Activated CD4-positive, alpha-beta T cell treated with anti-CD3 and anti-CD28 coated beads, Interleukin-2, Interleukin-6, amounts not matched to agents 100 ng/mL and 50 ng/mL, durations not matched to agents 16 hours and 8 hours (primary cell): ENCODE measurements at places on chromosomes 13 and 19.

- DNase-seq, result no peak
These were observed 2.7 kb downstream of the LSR start for GRCh38 chr19:35251456-35251855.

- DNase-seq, result no peak
These were observed 2.8 kb upstream of the LMO7 start for GRCh38 chr13:75633285-75633684.

- DNase-seq, result no peak
These were observed 702.0 kb downstream of the PCDH9 start for GRCh38 chr13:66528180-66528579.

DNA sequence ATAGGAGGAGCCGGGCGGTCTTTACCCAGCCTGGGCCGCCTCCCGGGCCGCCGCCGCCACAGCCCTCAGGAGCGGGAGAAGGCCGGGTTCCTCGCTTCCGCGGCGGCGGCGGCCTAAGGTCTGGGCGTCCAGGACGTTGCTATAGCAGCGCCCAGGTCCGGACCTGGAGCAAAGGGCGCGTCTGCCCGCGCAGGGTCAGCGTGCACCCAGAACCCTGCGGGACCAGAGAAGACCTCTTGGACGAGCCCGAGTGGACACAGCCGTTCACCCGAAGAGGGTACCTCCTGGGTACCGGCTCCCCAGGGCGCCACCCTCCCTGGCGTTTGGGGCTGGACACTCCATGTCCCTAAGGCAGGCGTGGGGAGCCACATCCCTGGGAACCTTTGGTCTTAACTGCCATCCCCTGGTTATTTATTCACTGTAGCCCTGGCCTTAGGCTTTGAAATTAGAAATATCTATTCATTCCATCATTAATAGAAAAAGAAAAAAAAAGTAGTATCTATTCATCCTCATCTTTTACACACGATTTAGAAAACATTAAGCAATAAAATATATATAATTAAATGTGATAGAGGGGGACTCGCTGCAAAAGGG, 2.4 kb downstream of the DZIP1 start:
- peak; percentile 4 for DNase-seq

- DNase-seq, result no peak
These were observed 30.2 kb downstream of the RXFP2 start for GRCh38 chr13:31769575-31769974.

GRCh38 chr13:80083853-80084676, 256.9 kb downstream of the SPRY2 start:
- no peak for DNase-seq

DNA sequence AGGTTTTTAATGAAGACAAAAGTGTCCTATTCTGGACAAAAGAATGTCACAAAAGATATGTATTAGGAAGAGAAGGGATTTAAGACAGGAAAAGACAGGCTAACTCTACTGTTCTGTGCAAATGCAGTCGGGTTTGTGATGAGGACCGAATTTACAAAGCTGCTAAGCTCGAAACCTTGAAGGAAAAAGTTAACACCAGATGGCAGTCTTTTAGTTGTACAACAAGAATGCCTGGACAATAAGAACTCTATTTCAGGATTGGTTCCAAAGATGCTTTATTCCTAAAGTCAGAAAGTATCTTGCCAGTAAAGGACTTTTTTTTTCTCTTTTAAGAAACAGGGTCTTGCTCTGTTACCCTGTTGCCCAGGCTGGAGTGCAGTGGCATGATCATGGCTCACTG, 51.1 kb downstream of the HS6ST3 start:
- no peak for DNase-seq

- DNase-seq, result no peak
These were observed 2.0 kb downstream of the MISP start for GRCh38 chr19:752652-753517.

DNA sequence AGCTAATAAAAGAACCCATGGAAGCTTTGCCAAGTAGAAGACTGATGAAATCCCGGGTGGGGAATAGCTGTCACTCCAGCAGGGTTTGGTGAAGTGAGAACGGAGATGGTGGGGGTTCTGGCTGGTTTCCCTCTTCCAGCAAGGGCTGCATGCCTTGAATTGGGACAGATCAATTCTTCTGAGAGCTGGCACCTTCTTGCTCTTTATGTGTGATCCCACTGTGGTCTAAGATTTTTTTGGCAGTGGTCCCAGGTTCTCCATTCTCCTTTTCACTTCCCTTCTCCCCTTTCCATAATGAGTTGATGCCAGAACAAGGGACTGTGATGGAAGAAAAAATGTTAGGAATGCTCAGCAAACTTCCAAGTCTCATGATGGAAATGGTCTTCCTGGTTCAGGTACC, 50.0 kb downstream of the TNFSF11 start:
- DNase-seq, result no peak

DNA sequence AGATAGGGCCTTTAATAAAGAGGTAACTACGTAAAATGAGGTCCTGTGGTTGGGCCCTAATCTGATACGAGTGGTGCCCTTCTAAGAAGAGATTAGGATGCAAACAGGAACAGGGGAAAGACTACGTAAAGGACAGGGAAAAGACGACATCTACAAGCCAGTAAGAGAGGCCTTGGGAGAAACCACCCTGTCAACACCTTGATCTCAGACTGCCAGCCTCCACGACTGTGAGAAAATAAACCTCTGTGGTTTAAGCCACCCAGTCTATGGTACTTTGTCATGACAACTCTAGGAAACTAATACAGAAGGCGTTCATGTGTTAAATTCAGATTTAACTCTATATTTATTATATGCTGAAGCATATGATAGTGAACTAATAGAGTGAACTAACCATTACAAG, 566.3 kb downstream of the UQCRFS1 start:
- DNase-seq, result no peak

- DNase-seq, result no peak
These were observed 56.9 kb upstream of the ZNF254 start for GRCh38 chr19:24029941-24030636.

DNA sequence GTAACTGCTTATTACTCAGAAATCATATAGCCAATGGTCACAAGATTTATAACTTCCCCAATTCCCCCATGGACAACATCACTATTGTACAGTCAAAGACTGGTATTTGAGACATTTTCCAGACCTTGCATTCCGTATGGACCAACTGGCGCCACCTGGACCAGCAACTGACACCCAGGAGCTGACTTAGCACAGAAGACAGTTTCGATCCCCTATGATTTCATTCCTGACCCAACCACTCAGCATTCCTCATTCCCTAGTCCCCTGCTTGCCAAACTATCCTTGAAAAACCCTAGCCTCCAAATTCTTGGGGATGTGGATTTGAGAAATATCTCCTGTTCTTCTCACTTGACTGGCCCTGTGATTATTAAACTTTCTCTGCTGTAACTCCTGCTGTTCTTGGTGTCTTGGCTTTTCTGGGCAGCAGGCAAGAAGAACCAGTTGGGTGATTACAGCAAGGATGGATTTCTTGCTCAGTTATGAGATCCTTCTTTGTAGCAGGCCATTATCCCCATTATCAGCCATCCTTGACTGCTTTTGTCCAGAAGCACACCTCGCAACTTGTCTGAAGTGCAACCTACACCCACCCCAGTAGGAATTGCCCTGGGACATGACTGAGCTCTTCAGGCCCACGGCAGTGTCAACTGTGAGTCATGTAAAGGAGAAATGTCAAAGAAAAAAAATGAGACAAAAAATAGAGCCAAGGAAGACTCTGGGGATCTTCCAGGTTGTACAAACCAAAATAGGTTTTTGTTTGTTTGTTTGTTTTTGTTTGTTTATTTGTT, 13.7 kb upstream of the MAP3K10 start:
- no peak for DNase-seq

GRCh38 chr19:47407417-47407774, 11.9 kb downstream of the MEIS3 start:
- no peak for DNase-seq

- DNase-seq, result no peak
These were observed 60.5 kb downstream of the COL4A2 start for GRCh38 chr13:110367620-110368019.

DNA sequence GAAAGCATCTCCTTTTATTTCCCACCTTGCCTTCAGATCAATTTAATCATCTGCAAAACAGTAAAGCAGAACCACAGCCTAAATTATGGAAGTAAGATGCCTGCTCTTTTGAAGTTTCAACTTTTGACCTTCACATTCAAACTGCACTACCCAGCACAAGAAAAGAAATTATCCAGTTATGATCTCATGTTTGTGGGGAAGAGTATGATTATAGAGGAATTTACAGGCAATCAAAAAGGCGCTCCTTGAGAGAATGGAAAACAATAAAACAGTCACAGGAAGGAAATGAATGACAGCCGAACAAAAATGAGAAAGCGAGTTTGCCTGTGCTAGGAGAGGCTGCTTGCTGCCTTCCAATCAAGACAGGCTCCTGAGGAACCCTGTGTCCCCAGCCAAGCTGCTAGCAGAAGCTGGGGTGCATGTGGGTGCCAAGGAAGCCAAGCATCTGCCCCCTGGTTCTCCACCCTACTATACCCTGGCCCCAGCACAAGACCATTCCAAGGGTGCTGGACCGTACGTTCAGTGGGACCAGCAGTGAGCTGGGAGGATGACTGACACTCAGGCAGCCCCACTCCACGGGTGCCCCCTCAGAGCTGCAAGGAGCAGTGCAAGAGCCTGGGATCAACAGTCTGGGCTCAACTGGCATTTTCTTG, 47.8 kb downstream of the PEPD start:
- DNase-seq, result no peak

- DNase-seq, result no peak
These were observed 38.5 kb downstream of the SERTM1 start for GRCh38 chr13:36712290-36712689.

DNA sequence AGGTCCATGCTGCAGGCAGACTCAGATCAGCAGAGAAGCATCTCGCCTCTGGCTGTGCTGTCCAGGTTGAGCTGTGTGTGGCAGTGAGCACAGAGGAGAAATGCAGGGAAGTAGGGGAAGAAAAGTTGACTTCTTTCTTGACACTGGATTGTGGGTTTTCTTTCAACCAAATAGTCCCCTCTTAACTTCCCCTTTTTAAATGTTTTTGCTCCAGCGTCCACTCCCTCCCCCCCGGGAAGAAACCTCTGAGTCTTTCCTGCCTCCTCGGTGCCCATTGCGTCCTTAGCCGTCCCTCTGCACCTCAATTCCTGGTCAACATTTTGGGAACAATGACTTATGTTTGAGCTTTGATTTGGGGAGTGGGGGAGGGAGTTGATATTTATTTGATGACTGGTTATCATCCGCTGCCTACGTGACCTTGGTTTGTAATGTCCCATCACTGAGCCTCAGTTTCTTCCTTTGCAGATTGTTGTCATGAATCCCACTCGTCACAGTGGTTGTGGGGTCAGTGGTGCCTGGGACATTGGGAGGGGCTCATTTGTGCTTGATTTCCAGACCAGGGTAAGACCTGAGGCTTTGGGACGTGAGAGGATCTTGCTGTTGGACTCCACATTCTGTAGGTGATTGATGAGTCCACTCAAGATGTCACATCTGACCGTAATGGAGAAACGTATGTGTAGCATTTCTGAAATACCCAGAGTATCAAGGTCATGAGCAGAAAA, at the start of gene LILRB2:
Gene LILRB2, minus strand, starts transcription at position 104 of the 722 bp plus-strand sequence. CDS start 614 bp downstream, outside the sequence.
- DNase-seq, result no peak

GRCh38 chr19:14821937-14822336, 13.0 kb downstream of the OR7A5 start:
- no peak for DNase-seq

- no peak for DNase-seq
These were observed 106.0 kb downstream of the USP12 start for GRCh38 chr13:27065582-27065981.

DNA sequence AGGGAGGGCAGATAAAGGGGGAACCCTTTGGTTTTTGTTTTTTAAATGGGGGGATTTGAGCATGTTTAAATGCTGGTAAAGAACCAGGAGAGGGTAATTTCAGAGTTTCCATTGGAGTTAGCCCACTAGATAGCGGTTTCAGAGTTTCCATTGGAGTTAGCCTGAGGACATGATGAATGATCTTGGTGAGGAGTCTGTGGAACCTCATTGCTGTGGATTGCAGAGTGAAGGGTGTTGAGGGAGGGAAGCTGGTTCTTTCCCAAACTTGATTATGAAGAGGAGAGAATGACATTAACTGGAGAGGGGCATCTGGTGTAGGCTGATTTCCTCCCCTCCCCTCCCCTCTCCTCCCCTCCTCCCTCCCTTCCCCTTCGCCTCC, 5.0 kb downstream of the WASF3 start:
- no peak for DNase-seq

DNA sequence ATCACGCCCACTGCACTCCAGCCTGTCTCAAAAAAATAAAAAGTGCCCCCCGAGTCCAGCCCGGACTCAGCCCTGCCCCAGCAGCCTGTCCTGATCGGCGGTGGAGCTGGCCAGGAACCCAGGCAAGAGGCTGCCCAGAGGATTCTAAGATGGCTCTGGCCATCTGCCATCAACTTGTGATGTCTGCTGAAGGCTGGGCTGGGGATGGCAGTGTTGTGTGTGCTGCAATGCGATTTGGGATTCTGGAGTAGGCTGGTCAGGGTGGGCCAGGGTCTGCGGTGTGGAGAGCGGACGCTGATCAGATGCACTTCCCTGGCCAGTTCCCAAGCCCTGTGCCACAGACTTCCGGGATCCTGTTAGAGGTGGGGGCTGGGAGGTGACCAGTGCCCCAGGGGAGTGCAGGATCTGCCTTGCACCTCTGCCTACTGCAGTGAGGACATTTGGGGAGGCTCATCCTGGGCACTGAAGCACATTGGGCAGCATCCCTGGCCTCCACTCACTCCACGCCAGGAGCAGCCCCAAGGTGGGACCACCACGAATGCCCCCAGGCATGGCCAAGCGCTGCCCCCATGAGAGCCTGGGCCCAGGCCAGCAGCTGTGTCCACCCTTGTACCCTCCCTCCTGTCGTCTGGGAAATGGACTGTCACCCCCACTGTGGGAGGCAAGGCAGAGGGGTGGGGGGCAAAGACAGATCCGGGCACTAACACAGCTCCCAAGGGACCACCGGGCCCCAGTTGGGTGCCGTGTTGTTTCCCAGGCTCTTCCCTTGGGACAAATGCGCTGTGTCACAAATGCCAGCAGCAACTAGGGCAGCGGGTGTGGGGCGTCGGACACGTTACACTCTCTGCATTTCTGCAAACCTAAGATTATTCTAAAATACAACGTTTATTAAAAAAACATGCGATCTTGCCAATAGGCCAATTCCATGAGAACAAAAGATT, 3.4 kb upstream of the TBXA2R start:
- DNase-seq, result no peak

DNA sequence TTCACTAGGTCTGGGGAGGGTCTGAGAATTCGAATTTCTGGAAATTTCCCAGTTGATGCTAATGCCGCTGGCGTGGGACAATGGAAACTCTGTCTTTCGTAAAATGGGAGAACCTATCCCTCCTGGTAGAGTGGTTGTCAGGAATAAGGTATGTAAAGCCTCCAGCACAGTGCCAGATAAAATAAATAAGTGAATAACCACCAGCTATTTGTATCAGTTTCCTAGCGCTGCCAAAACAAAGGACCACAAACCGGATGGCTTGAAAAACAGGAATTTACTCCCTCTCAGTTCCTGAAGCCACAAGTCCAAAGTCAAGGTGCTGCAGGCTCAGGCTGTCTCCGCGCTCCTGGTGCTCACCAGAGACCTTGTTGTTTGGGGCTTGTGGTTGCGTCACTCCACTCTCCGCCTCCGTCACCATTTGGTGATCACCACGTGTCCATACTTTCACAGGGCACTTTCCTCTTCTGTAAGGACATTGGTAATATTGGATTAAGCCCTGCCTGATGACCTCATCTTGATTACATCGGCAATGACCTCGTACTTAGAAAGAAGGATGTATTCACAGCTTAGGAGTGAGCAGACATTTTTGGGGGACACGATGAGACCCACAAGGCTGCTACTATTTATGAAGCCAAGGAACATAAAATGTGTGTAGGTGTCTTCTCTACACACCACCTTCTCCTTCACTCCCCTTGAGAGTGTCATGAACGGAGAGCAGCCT, 428.5 kb downstream of the IRS2 start:
- no peak for DNase-seq
